ENCODE measurements at places on chromosomes 5 and 9.

DNA sequence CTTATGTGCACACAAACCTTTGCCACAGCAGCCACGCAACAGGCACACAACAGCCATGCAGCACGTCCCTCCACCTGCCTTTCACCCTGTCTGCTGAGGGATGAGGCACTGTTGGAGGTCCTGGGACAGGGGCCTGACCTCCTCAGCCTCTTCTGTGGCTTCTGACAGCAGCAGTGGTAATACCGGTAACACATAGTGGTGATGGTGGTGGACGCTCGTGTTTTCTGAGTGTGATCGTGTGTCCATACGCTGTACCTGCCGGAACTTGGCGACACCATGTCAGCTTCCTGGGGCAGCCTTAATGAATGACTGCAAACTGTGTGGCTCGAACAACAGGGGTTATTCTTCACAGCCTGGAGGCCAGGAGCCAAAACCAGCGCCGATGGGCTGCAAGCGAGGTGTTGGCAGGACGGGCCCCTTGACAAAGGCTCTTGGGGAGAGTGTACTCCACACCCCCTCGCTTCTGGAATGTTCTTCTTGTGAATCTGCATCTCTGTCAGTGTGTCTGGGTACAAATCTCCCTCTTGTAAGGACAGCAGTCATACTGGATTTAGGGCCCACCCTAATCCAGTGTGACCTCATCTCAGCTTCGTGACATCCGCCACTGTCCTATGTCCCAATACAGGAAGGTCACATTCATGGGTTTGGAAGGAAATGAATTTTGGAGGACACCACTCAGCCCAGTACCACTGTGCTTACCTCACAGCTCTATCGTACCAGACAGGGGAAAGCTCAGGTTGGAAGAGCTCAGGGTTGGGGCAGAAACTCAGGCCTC, 55.3 kb upstream of the EXOC3 start:
- DNase-seq, result no peak

DNA sequence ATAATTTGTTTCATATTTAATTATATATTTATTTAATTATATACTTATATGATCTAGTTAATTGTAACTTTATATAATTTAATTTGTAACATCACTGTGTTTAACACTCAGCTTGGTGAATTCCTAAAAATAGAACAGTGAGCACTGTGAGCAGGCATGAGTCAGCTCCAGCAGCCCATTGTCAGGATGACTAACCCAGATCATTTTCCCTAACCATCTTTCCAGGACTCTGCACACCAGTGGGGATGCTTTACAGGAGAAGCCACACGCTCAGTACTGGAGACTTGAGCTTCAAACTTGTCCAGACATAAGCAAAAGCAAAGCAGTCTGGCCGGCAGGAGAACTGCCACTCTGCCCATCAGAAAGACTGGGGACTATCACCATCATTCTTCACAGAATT, 446.2 kb upstream of the TRPC7 start:
- peak; percentile 81 for DNase-seq

- no peak for DNase-seq
Observed at GRCh38 chr5:132659598-132660493, 1.9 kb downstream of the IL13 start.

DNA sequence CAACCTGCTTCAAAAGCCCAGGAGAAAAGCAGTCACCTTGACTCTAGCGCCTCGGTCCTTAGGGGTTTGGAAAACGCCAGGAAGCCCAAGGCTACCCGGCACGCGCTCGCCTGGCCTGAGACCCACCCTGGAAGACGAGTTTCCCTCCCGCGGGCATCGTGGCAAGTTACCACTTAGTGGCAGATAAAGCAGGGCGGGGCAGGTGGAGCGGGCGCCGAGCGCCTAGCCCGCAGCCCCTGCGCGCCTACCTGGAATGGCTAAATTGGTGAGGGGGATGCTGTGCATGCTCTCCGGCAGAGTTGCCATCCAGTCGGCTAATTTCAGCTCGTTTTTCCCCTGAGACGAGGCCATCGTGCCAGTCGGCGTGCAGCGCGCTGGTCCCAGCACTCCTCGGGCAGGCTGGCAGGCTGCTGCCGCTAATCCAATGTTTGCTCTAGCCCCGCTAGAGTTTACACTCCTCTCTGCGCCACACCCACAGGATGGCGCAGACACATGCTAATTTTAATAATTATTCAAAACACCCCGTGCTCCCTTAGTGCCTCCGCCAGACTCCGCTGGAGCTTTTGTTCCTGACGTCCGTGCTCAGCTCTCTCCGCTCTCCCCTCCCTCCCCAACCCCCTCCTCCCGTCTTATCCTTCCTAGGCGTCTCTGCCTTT, at the start of gene PLCXD3:
PLCXD3 (minus strand) TSS at position 426 of the 656 bp plus-strand sequence; CDS start at position 351, 75 bp downstream.
- DNase-seq, result no peak
